ENCODE measurements at places on chromosomes 16 and 17.

DNA sequence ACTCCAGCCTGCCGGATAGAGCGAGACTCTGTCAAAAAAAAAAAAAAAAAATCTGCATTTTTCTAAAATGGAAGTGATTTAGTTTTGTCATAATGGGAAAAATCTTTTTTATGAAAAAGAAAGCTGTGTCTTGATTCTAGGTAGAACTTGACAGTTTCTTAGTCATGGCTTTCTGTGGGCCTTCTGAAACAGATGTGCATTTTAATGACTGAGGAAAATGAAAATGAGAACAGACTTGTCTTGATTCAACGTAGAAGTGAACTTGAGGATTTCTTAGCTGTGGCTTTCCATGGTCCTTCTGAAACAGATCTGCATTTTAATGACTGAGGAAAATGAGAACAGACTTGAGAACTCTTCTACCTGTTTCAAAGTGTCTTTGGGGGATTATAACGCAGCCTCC, 171.7 kb downstream of the VPS53 start:
- no peak for DNase-seq

DNA sequence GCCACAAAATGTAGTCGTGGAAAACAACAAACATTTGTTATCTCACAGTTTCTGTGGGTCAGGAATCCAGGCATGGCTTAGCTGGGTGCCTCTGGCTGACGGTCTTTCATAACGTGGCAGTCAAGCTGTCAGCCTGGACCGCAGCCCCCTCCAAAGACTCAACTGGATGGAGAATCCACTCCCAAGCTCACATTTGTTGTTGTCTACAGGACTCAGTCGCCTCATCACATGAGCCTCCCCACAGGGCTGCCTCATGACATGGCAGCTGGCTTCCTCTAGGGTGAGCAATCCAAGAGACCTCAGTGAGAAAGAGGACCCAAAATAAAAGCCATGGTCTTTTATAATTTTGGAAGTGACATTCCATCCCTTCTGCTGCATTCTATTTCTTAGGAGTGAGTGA, 34.7 kb upstream of the AKAP1 start:
- DNase-seq, result no peak

GRCh38 chr17:68792042-68792685, 163.0 kb downstream of the ABCA8 start:
- no peak for DNase-seq

DNA sequence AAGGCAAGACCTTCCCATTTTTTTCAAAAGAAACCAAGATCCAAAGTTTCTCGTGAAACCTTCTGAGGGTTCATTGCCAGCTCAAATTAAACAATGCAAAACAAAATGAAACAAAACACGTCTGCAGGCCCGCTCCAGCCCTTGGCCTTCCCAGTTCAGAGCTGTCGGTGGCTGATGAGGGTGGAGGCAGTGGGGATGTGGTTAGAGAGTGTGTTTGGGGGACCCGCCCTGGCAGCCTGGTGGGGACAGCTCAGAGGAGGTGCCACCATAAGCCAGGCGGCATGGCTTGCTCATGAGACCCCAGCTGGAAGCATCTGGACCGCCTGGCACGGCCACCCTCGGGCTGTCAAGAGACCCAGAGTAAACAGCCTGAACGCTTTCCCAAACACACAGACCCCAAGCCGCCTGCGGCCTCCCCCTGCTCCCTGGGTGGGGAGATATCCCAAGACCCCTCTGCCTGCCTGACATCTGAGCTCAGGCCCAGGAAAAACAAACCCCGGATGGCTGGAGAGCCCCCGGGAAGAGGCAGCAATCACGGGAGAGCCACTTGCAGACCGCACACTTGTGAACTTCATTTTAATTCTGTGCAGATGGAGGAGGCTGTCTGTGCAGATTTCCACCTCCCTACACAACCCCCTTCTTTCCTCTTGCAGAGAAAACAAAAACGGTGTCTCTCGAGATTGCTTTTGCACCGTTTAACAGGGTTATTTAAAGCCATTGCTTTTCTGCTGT, 35.4 kb upstream of the LITAF start:
- DNase-seq, result peak; percentile 47

GRCh38 chr17:30188211-30188939, 47.1 kb downstream of the SLC6A4 start:
- no peak for DNase-seq

All from AG08396 (cell line).